Stimulated activated CD4-positive, alpha-beta T cell treated with anti-CD3 and anti-CD28 coated beads, Interleukin-1b, Interleukin-23, amount 100 ng/mL, for 48 hours (primary cell): ENCODE measurements at places on chromosomes 13 and 19.

- no peak for DNase-seq
Measured at GRCh38 chr19:4097501-4097900, 26.4 kb downstream of the MAP2K2 start.

DNA sequence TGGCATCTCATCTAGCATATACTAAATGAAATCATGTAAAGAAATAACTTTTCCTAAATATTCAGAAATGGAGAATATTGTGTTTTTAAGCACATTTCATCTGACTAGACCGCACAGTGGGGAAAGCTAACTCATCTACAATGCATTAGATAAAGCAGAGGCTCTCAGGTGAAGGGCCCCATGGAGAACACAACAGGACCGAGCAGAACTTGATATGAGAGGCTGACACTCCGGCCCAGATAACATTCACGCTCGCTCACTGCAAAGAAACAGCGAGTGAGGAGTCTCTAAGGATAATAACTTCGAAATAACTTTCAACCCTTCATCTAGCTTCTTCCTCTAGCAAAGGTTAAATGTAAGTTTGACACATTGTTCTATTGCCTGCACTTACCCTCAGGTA lies 130.6 kb downstream of the PCDH9 start:
- DNase-seq, result no peak

- no peak for DNase-seq
Measured at GRCh38 chr13:31168166-31168565, 6.5 kb upstream of the HSPH1 start.

- DNase-seq, result no peak
Measured at GRCh38 chr19:47820410-47820809, 1.3 kb upstream of the CRX start.

DNA sequence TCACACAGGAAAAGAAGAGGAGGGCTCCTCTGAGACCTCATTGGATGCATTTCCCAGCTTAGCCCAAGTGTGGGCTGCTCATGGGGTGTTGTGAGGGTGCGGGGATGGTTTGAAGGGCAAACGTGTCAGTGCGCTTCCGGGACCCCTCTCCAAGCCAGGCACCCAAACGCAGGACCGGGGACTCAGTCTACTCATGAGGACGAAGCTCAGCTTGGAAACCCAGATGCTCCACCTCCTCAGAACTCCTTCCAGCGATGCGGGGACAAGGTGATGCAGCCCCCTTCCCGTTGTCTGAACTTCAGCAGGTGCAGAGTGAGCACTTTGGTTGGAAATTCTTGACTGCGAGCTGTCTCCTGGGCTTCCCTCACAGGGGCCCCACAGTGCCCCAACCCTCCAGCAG lies 33.1 kb upstream of the MTIF3 start:
- DNase-seq, result no peak

GRCh38 chr13:34803756-34804155 lies 138.3 kb upstream of the NBEA start:
- no peak for DNase-seq

GRCh38 chr13:51107996-51108395 lies 3.1 kb downstream of the C13orf42 start:
- no peak for DNase-seq

GRCh38 chr19:48735031-48735615 lies 5.3 kb downstream of the RASIP1 start:
- DNase-seq, result no peak

- DNase-seq, result no peak
Measured at GRCh38 chr13:31965361-31966066, 66.1 kb upstream of the FRY start.

GRCh38 chr13:24218977-24219376 lies 58.5 kb downstream of the SPATA13 start:
- DNase-seq, result no peak

GRCh38 chr13:22298530-22298929 lies 627.7 kb downstream of the FGF9 start:
- DNase-seq, result no peak

DNA sequence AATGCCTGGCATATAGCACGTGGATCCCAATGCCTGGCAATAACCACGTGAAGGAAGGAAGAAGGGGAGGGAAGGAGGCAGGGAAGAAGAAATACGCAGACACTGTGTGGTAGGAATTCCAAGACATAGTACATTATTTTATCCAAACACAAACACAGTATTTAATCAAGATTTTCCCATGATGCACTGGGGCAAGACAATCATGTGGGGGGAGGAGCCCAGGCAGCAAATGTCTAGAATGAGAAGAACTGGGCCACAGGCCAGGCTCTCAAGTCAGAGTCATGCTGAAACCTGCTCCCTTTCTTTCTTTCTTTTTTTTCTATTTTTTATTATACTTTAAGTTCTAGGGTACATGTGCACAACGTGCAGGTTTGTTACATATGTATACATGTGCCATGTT lies 717.9 kb downstream of the UQCRFS1 start:
- DNase-seq, result no peak

GRCh38 chr19:2813235-2814160 lies 6.2 kb upstream of the ZNF554 start:
- no peak for DNase-seq

DNA sequence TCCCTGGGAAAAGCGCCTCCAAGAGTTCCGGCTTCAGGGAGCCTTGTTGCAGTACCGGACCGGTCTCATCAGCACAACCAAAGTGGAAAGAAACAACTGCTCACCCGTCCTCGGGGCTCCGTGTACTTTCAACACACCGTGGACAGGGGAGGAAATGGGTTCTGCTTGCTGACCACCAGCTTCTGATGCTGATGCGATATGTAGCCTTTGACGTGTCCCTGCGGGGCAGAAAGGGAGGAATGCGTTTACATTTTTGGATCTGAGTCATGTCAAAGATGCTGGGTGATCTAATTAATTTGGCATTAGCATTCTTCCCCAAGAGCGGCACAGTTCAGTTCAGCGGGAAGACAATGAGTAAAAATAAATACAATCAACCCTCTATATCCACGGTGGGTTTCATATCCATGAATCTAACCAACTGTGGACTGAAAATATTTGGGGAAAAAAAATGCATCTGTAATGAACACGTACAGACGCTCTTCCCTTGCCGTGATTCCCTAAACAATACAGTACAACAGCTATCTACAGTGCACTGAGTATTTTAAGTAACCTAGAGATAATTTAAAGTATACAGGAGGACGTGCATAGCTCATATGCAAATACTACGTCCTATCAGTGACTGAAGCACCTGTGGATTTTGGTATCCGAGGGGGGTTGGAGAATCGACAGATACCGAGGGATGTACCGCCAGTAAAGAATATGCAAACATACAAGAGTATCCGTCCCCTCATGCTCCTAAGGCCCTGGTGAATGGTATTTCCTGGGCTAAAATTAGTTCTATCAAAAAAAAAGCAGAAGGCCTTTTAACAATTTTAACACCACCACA lies 19.8 kb downstream of the PROZ start:
- no peak for DNase-seq

DNA sequence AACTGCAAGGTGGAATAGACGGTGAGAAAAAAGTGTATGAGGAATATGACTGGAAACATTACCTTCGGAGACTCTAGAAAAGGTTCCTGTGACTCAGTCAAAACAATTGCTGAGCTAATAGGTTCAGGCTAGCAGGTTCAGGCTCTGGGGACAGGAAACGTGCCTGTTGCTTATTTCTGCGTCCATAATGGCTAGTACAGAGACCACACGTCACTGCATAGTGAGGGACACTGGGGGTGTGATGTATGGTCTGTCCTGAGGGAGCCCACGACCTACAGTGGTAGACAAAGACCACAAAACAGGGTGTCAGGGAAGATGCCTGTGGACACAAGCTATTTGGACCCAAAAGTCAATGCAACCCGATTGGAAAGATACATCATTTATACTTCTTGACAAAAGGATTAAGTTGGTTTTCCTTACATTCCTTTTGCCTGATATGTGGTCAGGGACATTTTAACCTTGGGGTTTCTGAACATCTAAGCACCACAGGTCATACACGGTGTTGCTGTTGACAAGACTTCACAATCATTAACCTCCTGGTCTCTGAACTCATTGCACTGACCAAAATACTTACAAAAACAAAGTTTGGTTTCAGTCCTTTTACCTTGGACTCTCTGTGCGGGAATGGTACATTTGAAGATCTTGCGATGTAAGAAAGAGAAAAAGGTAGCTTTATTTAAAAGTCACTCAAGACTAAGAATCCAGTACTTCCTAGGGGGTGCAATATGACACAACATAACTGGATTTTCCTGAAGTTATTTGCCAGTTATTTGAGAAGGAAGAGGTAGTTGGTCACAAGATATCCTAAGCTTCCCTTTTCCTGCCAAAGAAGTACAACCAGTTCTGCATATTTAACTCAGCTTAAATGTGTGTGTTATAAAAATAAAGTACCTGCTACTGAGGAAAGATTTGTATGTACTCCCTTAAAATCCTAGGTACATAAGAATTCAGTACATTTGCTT lies 20.0 kb downstream of the CRYL1 start:
- no peak for DNase-seq

GRCh38 chr19:33803383-33803782 lies 6.7 kb downstream of the KCTD15 start:
- DNase-seq, result no peak

DNA sequence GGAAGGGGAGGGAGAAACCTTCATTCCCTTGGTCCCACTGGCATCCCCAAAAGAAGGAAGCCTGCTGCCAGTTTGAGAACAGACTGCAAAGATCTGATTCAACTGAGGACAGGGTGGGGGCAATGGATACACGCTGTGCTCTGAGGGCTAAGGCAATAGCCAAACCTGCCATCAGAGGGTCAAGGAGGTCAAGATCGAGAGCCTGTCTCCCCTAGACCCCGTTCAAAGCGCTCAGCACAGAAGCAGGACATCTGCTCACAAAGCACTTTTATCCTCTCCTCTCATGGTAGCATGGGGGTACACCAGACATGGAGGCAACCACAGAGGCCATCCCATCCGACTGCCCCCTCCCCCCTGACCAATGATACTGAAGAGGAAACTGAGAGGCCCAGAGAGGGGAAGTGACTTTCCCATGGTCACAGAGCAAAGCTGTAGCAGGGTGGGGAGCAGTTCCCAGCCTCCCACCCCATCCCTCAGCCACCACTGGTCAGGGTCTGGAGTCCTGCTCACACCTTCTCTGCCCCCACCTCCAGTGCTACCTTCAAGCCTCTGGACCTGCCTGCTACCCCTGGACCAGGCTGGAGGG lies 11.1 kb downstream of the POU2F2 start:
- DNase-seq, result no peak

GRCh38 chr19:8361921-8362793 lies 1.8 kb upstream of the ANGPTL4 start:
- peak; percentile 54 for DNase-seq

DNA sequence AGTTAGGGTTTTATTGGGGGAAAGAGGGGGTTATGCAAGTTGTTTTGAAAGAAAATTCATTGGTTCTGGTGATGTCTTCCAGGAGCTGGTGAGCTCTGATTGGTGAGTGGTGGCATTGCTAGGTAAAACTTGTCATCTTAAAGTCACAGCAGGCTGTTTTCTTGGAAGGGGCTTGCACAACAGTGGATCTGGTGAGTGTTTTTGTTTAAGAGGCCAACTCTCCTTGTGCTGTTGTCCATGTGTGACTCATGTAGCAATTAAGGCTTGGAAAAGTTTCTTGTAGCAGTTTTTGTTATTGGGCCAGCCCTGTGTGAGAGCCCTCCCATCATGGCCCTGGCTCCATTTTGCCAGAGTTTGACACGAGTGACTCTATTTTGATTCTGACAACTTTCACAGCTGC lies 109.4 kb downstream of the RFC3 start:
- DNase-seq, result no peak

DNA sequence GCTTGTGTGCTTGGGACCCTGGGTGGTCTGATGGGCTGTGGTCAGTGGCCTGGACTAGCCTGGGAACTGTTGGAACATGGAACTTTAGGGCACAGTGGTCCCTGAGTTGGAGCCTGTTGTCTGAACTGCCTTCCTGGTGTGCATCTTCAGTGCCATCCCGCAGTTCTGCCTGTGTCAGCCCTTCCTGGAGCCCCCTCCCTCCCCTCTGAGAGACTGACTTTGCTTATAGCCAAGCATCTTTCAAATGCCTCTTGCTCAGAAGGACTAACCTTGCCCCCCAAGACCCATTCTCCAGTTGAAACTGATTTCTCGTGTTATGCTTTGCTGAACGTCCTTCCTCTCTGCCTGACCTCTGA lies 14.3 kb downstream of the MAU2 start:
- no peak for DNase-seq

- peak; percentile 77 for DNase-seq
Measured at GRCh38 chr19:50658441-50659317, 9.4 kb downstream of the C19orf81 start.

- DNase-seq, result no peak
Measured at GRCh38 chr13:98657506-98658085, 80.7 kb upstream of the STK24 start.

- no peak for DNase-seq
Measured at GRCh38 chr19:9523885-9524474, 14.5 kb downstream of the ZNF426 start.

DNA sequence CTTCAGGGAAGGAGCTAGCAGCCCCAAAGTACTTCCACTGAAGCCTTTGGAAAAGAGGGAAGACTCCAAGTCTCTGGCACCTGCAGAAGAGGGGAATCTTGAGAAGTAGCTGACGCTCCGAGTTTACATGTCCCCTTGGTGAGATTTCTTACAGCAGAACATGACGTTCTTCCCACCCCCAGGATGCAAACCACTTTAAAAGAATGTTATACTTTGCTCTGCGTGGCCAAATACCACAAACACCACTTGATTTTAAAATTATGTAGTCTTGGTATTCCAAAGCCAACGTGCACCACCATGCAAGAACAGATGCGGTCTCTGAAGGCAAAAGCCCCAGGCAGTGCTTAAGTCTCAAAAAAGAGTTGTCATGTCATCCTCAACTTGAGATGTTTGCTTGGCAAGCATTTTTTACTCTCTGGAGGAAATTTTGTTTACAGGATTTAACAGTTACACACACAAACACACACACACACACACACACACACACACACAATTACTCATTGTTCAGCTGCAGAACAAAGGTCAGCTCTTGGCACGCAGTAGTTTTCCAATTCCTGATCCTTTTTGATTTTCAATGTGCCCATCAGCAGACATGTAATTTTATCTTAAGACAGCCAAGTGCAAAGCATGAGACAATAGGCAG lies 106.1 kb downstream of the RGCC start:
- no peak for DNase-seq

DNA sequence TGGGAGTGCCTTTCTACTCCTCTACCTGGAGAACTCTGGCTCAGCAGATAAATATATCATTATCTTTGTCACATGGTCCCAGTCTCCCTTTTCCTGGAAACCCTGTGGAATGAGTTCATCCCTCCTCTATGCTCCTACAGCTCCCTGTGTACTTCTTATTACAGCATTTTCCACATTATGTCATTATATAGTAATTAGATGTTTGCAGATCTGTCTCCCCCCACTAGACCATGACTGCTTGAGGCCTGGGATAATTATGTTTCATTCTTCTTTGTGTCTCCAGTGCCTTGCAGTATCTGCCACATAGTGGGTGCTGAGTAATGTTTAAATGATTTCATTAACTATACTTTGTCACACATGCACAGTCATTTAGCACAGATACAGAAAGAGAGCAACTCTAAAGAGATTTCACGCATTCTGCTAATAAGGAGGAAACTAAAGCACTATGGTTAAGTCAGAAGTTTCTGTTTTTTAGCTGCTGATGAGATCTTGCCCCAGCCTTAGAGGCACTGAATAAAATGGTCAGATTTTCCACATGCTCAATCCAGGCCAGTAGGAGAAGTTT lies 66.1 kb upstream of the DIAPH3 start:
- DNase-seq, result no peak
